ENCODE measurements at places on chromosomes 3 and 15.
A peak's percentile ranks its signal among the peaks of the same experiment; 100 is the strongest.

- DNase-seq: no peak
These were observed 152.7 kb downstream of the SUCNR1 start for GRCh38 chr3:152026033-152026556.

DNA sequence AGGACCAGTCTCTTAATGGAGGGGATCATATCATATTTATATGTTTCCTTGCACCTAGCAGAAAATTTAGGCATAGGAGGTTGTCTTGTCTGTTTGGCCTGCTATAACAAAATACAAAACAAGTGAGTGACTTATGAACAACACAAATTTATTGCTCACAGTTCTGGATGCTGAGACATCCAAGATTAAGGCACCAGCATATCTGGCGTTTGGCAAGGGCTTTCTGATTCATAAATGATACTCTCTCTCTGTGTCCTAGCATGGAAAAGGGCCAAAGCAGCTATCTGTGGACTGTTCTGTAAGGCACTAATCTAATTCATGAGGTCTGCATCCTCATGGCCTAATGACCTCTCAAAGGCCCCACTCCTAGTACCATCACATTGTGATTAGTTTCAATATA, 683.0 kb downstream of the NR2F2 start:
- DNase-seq: no peak

- DNase-seq: no peak
These were observed 114.3 kb upstream of the ARHGEF3 start for GRCh38 chr3:56915966-56916586.

GRCh38 chr3:12115849-12116248, 42.9 kb downstream of the TIMP4 start:
- no peak for DNase-seq

DNA sequence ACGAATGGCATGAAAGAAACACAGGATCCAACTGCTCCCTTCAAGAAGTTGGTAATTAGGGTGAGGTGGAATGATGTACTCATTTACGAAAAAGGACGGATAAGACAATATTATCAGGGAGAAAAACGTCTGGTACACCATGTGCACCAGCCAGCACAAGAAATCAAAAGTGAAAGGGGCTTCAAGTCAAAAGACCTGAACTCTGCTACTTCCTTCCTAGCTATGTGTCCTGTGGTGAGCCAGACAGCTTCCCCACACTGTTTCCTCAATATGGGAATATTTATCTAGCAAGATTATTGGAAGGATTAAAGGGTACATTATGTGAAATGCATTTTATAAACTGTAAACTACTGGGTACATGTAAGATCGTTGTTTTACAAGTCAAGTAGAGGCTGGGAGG, 33.9 kb downstream of the RAB27A start:
- DNase-seq: no peak

GRCh38 chr15:52148403-52148802, 35.8 kb upstream of the BCL2L10 start:
- no peak for DNase-seq

- DNase-seq: peak; percentile 62
These were observed 160.7 kb downstream of the SQOR start for GRCh38 chr15:45795440-45796069.

DNA sequence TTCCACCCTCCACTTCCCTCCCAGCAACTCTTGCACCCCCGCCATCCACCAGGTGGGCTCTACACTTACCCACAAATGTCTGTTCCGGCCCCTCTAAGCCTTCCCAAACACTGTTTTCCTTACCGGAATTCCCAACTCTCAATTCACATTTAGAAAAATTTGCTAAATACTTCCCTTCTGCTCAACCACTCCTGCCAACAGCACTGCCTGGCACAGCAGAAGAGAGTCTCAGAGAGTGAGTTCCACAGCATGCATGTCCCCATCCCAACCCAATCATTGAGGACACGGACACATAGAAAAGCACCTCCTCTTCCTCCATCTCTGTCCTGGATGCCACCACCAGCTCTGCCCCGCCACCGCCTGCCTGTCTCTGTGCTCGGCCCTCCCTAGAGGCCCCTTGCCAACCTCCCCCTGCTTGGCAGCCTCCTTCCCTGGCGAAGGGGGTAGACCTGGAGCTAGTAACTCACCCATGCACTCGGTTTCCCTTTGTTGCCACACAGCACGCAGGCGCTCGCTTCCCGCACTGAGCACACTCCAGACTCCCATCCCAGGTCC, 66.2 kb upstream of the SLC6A1 start:
- no peak for DNase-seq

- DNase-seq: no peak
These were observed 57.6 kb downstream of the ESYT3 start for GRCh38 chr3:138491971-138492370.

GRCh38 chr15:90681480-90681879, 35.7 kb upstream of the BLM start:
- no peak for DNase-seq

GRCh38 chr15:76674883-76675282, 230.3 kb downstream of the SCAPER start:
- DNase-seq: no peak

DNA sequence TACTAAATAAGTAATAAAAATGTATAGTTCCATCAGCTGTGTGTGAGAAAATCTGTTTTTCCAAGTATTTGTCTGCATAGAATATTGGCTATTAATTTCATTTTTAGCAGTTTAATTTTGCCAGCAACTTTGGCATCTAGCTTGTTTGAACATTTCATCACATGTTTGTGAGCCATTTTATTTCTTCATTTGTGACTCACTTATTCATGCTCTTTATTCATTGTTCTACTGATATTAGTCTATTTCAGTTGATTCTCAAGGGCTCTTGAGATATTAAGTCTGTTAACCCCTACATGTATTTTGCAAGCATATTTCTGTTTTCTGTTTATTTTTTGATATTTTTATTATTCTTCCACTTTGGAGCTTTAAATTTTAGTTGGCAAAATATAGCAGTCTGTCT, 74.0 kb upstream of the PHLDB2 start:
- no peak for DNase-seq

GRCh38 chr15:61171209-61171608, 57.9 kb downstream of the RORA start:
- DNase-seq: peak; percentile 35

GRCh38 chr15:71853543-71853942, 43.2 kb downstream of the NR2E3 start:
- no peak for DNase-seq

DNA sequence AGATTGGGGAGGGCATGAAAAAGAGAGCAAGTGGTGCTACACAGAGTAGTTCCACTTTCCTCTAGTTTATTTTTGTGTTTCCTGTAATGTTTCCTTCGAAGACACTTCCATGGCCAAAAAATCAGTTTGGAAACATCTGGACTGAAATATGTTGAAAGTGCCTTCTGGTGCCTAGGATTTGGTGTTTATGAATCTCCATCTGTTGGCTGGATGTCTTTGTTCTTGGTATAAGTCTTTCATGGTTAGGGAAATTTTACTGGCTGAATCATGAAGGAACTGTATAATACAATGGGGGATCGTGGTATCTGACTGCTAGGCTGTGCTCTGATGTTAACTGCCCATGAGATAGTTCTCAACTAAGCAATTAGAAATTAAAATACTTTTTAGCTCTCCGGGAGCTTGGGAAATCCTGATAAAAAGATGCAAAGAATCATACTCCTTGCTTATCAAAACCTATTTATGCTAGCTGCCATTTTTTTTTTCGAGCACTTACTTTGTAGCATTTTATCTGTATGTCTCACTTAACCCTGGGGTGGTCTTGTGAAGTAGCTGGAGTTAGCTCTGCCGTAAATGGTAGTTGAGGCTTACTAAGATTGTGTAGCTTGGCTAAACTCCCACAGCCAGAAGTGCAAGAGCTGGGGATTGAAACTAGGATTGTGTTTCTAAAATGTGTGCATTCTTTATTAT, 21.9 kb downstream of the AKAP13 start:
- DNase-seq: no peak

- DNase-seq: no peak
These were observed 25.9 kb downstream of the ADGRG7 start for GRCh38 chr3:100635273-100635701.

DNA sequence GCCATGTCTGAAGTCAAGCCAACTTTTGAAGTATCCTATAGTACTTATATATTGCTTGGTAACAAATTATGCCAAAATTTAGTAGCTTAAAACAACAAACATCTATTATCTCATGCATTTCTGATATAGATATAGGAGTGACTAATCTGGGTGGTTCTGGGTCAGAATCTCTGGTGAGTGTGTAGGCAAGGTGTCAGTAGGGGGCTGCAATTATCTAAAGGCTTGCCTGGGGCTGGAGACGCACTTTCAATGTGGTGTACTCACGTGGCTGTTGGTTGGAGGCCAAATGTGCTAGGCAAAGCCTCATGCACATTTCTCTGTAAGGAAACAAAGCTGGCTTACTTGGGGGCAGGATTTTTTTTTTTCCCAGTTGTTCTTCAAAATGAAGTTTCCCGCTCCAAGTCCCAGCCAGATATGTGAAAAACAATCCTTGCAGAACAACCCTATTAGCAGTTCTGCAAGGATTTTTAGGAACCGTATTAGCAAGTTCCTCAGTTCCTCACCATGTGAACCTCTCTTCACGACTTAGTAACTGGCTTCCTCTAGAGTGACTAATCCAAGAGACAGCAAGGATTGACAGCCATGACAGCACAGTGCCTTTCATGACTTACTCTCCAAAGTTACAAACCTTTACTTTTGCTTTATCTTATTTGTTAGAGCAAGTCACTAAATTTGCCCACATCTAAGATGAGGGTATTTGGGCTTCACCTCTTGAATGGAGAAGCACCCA, 25.8 kb downstream of the GREM1 start:
- DNase-seq: no peak

DNA sequence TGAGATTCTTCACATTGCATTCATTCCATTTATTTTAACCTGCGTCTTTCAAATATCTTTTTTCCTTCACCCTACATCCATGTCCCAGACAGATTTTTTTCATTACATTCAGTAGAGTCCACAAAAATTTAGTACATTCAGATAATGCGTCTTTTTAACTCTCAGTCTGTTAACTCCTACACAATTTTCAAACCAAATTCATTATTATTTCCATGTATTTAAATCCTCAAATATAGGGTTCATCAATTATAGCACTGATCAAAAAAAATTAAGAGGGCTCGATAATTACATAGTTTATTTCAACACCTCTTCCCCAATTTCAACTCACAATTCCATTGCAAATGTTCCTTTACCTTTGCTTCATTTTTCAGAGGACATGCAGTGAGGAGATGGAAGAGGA, at the start of gene OR5H6:
Gene OR5H6, plus strand, starts transcription at position 301 of the 400 bp plus-strand sequence. Its CDS starts 89 bp downstream, at position 390.
- DNase-seq: no peak

DNA sequence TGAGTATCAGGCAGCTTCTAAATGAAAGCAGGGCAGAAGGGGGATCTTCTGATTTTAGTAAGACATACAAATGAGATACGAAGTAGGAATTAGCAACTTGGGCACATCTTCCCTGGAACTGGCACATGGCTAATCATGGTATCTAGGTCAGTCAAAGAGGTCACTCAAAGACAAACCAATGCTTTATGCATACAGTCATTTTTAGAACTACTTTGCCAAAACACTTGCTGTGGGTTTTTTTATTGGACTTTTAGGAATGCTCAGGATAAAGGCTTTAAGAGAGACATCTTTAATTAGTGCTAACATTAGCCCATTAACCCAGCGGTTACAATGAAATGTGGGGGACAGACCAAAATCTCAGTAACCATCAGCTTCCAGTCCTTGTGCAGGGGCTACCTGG, 51.7 kb downstream of the GPR176 start:
- DNase-seq: no peak

GRCh38 chr3:155890671-155891190, 20.3 kb downstream of the GMPS start:
- no peak for DNase-seq

GRCh38 chr15:65644282-65644681, 22.5 kb downstream of the SLC24A1 start:
- DNase-seq: no peak

- DNase-seq: no peak
These were observed 87.1 kb downstream of the CCR1 start for GRCh38 chr3:46120983-46121382.

GRCh38 chr15:93221759-93222158, 132.7 kb upstream of the RGMA start:
- DNase-seq: no peak

DNA sequence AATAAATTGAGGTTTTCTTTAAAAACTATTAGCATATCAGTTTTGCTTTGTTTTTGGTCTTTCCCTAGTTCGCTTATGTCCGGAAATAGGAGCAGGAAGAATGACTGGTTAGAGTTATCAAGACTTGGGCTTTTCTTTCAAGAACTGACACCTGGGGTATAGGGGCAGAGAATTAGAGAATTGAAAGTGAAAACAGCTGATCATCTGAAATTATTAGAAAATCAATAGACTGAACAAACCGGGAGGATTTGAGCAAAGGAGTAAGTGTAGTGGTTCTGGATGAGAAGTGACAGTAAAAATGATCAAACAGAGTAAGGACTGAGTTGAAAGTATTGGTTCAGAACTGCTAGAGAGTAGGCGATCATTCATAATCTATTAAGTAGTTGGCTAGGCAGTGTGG, 6.0 kb downstream of the MINDY2 start:
- no peak for DNase-seq

DNA sequence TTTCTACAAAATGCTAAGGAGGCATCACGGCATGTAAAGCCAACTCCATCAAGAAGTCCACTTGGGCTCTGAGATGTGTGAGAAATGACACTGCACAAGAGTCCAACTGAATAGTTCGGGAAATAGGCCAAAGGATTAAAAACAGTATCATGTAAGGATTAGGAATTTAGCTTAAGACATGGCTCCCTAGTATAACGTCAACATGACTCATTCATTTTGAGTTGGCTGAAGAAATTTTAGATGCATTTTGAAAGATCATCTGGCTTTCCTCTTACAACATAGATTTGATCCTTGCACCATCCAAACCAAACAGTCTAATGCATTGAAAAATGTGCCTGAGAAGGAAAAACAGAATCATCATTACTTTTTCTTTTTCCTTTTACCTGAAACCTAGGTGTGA, 109.3 kb upstream of the MME start:
- no peak for DNase-seq

- DNase-seq: peak; percentile 37
These were observed 556 bp downstream of the CRYBG3 start for GRCh38 chr3:97822359-97822775.
